ENCODE measurements at places on chromosomes 1 and 21.

DNA sequence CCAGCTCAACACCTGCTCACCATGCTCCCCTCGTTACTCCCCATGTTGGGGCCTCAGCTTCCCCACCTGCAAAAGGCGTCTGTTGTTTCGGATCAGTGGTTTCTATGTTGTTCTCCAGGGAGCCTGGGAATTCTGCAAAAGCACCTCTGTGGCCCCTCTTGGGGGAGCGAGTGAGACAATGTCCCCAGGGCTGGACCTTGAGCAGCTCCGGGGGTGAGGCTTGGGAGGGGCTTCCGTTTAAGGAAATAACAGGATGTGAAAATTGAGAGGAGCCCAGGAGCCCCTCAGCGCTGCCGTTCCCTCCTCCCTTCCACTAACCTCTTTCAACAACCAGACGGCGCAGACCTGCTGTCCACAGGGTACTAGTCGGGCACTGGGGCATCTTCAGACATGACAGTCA, 98.5 kb upstream of the IFFO2 start:
- no peak overlapping the region for H3K4me3 ChIP-seq
- H3K27me3 ChIP-seq: peaks cover 32% of the 10 kb centered on the region

GRCh38 chr21:29219165-29219770, 79.5 kb upstream of the BACH1 start:
- no peak overlapping the region for H3K4me3 ChIP-seq
- no peak for DNase-seq
- H3K27me3 ChIP-seq: no peaks in the 10 kb centered on the region
- H3K27ac ChIP-seq: no peak overlapping the region
- no peaks in the 10 kb centered on the region for H3K36me3 ChIP-seq

GRCh38 chr1:201125800-201126199, 1.2 kb downstream of the ASCL5 start:
- no peak for DNase-seq
- no peak overlapping the region for H3K4me3 ChIP-seq
- H3K27me3 ChIP-seq: peaks cover 5% of the 10 kb centered on the region
- H3K27ac ChIP-seq: no peak overlapping the region
- H3K4me1 ChIP-seq: no peaks in the 10 kb centered on the region
- no peaks in the 10 kb centered on the region for H3K36me3 ChIP-seq

DNA sequence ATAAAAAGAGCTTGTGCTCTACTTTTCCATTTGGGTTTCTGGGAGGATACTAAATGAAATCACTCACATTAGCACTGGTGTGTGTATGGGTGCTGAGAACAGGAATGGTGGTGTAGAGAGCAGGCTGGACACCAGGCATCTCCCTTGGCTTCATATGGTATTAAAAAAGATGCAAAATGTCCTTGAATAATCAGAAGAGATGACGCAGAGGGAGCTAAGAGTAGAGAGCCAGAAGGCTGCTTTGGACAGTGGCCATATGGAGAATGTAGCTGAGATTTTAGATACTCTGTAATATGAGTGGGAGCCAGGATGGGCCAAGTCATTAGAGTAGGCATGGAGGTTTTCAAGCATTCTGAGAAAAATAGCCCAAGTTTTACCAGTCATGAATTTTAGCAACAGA, 112.3 kb upstream of the ZRANB2 start:
- H3K36me3 ChIP-seq: no peaks in the 10 kb centered on the region
- no peak overlapping the region for H3K27ac ChIP-seq
- DNase-seq: no peak
- H3K27me3 ChIP-seq: no peaks in the 10 kb centered on the region
- no peak overlapping the region for H3K4me3 ChIP-seq

GRCh38 chr1:15543589-15544568, 17.2 kb downstream of the DNAJC16 start:
- no peak overlapping the region for H3K4me3 ChIP-seq
- no peaks in the 10 kb centered on the region for H3K27me3 ChIP-seq

DNA sequence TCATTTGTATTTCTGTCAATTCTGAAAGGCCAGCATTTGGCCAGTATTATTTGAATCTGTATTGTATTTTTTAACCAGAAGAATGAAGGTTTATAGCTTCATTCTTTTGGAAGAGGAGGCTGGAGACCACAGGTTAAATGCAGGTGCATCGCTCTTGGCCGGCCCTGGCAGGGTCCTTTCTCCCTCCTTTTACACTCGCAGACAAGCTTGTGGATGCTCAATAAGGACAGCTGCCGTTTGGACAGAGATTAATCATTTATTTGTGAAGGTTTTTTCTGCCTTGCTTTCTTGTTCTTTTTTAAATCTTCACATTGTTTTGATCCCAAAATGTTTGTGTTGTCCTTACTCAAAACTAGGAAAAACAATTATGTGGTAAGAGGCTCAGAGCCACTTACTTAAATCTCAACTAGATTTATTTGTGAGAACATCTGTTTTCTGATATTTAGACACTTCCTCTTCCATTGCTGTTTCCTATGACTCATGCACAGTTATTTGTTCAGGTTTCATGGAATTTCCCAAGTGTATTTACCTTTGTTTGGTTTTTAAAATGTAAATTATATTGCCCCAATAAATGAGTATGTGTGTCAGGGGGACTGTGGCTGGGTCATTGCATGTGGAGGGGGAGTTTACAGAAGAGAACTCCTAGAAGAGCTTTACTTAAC, 46.7 kb upstream of the LAMC2 start:
- H3K27ac ChIP-seq: no peak overlapping the region
- no peaks in the 10 kb centered on the region for H3K36me3 ChIP-seq
- peaks cover 30% of the 10 kb centered on the region for H3K27me3 ChIP-seq
- no peak overlapping the region for H3K4me3 ChIP-seq

GRCh38 chr21:17742181-17742580, 77.0 kb downstream of the C21orf91 start:
- no peak overlapping the region for H3K4me3 ChIP-seq
- peaks cover 6% of the 10 kb centered on the region for H3K4me1 ChIP-seq
- no peak overlapping the region for H3K27ac ChIP-seq
- no peak for DNase-seq
- H3K27me3 ChIP-seq: peaks cover 4% of the 10 kb centered on the region

DNA sequence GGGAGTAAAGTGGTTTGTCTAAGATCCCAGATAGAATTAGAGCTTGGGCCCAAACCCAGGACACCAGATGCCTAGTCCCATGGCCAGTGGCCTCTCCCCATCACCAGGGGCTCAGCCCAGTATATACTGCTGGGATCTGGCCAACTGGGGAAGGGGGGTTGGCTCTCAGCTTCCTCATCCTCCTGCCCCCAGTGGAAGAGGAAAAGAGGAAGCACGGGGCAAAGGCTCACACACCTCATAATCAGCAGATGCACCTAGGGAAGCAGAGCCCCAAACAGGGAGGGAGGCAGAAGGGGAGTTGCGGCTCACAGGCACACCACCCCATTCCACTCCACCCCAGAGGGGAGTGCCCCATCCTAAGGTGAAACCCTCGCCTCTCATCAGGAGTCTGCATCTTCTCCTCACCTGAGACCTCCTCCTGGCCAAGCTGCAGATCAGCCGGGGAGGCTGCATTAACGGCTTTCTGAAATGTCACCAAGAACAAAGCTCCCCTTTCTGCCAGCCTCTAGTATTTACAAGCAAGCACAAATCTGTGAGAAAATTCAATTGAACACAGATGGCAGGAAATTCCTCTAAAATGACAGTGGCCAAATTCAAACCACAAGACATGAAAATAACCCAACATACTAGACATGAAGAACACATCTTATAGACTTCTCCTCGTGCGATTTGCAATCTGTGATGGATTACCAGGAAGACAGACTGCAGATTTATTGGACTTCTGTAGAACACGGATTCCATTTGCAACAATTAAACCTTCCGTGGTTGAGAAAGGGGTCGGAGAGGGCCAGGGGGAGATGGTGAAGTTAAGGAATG, 82.8 kb downstream of the GLIS1 start:
- peaks cover 20% of the 10 kb centered on the region for H3K27me3 ChIP-seq
- H3K4me1 ChIP-seq: no peaks in the 10 kb centered on the region
- H3K36me3 ChIP-seq: no peaks in the 10 kb centered on the region
- H3K4me3 ChIP-seq: no peak overlapping the region
- no peak for DNase-seq

DNA sequence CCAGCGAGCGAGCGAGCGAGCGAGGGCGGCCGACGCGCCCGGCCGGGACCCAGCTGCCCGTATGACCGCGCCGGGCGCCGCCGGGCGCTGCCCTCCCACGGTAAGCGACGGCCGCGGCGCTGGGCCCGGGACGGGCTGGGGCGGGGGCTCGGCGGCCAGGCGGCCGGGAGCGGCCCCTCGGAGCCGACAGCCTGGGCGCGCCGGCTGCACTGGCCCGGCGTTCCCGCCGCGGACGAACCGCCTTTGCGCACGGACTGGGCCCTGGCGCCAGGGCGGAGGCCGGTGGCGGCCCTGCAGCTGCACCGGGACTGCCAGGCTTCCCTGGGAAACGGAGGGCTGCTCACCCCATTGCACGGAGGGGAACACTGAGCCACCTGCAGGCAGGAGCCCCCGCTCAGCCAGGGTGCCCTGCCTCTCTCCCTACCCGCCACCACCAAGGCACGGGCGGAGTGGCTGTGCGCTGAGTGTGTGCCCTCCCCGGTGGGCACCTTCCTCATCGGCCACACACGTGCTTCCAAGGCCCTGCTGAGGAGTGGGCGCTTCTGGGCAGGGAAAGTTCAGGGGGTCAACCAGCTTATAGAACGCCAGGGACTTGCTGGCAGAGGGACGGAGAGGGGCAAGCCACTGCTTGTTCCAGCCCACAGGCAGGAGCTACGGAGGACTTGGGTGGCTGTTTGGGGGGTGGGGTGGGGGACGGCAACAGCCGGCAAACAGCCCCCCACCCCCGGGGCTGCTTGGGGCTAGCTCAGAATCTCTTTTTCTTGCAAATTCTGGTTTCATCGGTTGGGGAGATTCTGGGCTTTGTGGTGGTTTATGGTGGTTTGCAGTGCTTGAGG, 532 bp downstream of the CSF1 start:
- no peaks in the 10 kb centered on the region for H3K27me3 ChIP-seq
- peaks cover 39% of the 10 kb centered on the region for H3K36me3 ChIP-seq
- no peak for DNase-seq
- H3K4me3 ChIP-seq: peak overlapping the region; percentile 96
- peaks cover 63% of the 10 kb centered on the region for H3K4me1 ChIP-seq

GRCh38 chr1:209896346-209896745, 41.7 kb upstream of the SYT14 start:
- no peak for DNase-seq
- no peaks in the 10 kb centered on the region for H3K36me3 ChIP-seq

DNA sequence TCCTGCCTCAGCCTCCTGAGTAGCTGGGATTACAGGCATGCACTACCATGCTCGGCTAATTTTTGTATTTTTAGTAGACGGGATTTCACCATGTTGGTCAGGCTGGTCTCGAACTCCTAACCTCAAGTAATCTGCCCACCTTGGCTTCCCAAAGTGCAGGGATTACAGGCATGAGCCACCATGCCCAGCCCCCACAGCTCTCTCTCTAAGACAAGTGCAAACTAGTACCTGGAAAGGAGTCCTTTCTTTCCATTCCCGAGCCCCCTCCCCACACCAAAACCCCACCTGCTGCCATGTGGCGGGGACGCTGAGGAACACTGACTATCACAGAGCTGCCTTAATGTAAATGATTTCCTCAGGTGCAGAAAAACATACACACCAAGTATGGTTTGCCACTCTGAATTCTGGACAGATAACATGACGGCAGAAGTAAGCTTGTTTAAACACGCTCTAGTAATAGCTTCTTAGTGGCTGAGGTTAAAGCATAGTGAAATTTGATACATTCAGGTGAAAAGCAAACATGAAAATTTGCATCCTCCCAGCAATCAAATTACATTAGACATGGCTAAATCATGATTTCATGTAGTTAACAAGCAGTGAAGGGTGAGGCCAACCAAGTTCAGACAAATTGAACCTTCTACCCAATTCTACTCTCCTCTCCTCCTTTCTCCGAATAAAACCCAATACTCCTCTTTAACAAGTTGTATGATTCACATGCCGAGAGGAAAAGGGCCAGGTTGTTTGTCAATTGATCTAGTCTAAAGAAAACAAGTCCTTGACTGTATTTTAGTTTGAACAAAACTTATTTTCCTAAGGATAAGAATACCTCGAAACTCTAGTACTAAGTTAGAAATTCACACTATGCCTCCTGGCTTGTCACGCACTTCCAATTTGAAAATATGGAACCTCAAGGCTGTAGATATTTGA, 19.8 kb downstream of the ERRFI1 start:
- no peaks in the 10 kb centered on the region for H3K4me1 ChIP-seq
- no peak overlapping the region for H3K4me3 ChIP-seq
- H3K27me3 ChIP-seq: no peaks in the 10 kb centered on the region
- DNase-seq: no peak
- no peaks in the 10 kb centered on the region for H3K36me3 ChIP-seq

GRCh38 chr1:11238311-11238710, 24.0 kb downstream of the MTOR start:
- no peak for DNase-seq
- H3K27me3 ChIP-seq: no peaks in the 10 kb centered on the region
- H3K4me1 ChIP-seq: peaks cover 8% of the 10 kb centered on the region
- H3K36me3 ChIP-seq: peaks cover 42% of the 10 kb centered on the region

- H3K4me3 ChIP-seq: no peak overlapping the region
- H3K36me3 ChIP-seq: no peaks in the 10 kb centered on the region
- H3K27ac ChIP-seq: no peak overlapping the region
- DNase-seq: no peak
- H3K27me3 ChIP-seq: no peaks in the 10 kb centered on the region
Measured at GRCh38 chr1:143625886-143626285, 345.9 kb downstream of the FAM72C start.

DNA sequence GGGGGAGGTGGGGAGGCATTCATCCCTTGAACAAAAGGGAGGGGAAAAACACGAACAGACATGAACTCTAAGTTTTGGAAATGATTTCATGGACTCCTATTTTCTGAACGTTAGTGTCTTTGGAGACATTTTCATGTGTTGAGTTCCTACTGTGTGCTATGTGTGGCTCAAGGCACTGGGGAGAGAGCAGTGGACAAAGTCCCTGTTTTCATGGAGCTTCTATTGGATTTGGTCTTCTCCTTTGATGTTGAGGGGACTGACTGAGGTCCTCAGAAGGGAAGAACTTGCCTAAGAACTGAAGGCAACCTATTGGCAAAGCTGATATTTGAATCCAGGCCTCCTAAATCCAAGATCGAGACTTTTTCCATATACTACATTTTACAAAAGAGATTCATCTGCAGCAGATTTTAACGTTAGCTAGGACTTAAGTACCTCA, 30.4 kb downstream of the JUN start:
- H3K27me3 ChIP-seq: no peaks in the 10 kb centered on the region
- peaks cover 66% of the 10 kb centered on the region for H3K4me1 ChIP-seq
- H3K4me3 ChIP-seq: no peak overlapping the region
- no peak for DNase-seq
- H3K27ac ChIP-seq: no peak overlapping the region

- H3K4me3 ChIP-seq: no peak overlapping the region
- H3K36me3 ChIP-seq: no peaks in the 10 kb centered on the region
- no peaks in the 10 kb centered on the region for H3K4me1 ChIP-seq
- no peak overlapping the region for H3K27ac ChIP-seq
- H3K27me3 ChIP-seq: no peaks in the 10 kb centered on the region
Measured at GRCh38 chr1:73800376-73800775, 397.6 kb downstream of the LRRIQ3 start.

- no peak overlapping the region for H3K27ac ChIP-seq
- H3K4me1 ChIP-seq: peaks cover 18% of the 10 kb centered on the region
- H3K36me3 ChIP-seq: peaks cover 16% of the 10 kb centered on the region
- H3K27me3 ChIP-seq: no peaks in the 10 kb centered on the region
Measured at GRCh38 chr1:28374297-28374696, 4.8 kb downstream of the PHACTR4 start.
